Inflammatory macrophage (primary cell): ENCODE measurements at places on chromosomes 5 and 9.

- DNase-seq = no peak
Measured at GRCh38 chr5:981456-981855, 27.1 kb upstream of the NKD2 start.

- DNase-seq = no peak
Measured at GRCh38 chr9:2059274-2059929, 44.3 kb downstream of the SMARCA2 start.

DNA sequence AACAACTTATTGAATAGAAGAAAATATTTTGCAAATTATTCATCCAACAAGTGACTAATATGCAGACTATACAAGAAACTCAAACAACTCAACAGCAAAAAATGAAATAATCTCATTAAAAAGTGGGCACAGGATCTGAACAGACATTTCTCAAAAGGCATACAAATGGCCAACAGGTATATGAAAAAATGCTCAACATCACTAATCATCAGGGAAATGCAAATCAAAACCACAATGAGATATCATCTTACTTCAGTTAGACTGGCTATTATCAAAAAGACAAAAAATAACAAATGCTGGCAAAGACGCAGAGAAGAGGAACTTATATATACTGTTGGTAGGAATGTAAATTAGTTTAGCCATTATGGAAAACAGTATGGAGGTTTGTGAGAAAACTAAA, 1.8 kb upstream of the AMACR start:
- DNase-seq = no peak

DNA sequence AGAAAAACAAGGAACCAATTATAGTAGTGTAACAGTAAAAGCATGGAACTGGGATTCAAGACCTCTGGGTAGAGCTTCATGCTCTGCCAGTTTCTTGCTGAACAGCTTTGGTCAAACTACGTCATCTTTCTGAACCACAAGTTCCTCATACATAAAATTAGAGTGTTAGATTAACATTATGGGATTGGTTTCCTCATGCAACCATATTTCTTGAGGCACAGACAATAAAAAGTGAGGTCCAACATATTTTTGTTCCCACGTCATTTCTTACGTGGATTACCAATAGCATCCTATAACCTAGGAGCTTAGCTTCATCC, 354.8 kb downstream of the TMEM232 start:
- peak; percentile 10 for DNase-seq

GRCh38 chr5:165622864-165623536, 2117.6 kb downstream of the MAT2B start:
- no peak for DNase-seq

- no peak for DNase-seq
Measured at GRCh38 chr5:135450336-135450735, 1.8 kb downstream of the TIFAB start.
